LHCN-M2 (cell line): ENCODE measurements at places on chromosomes 4 and X. TPM values are rescaled to one million over a fixed set of nuclear protein-coding genes. Genes with fewer than 3 reads are reported as not detected.

GRCh38 chrX:41822892-41823291 is 98.9 kb downstream of the GPR82 start:
- no peak for DNase-seq

- peak; percentile 57 for DNase-seq
Measured at GRCh38 chr4:113760094-113760794, 1.3 kb downstream of the CAMK2D start.

DNA sequence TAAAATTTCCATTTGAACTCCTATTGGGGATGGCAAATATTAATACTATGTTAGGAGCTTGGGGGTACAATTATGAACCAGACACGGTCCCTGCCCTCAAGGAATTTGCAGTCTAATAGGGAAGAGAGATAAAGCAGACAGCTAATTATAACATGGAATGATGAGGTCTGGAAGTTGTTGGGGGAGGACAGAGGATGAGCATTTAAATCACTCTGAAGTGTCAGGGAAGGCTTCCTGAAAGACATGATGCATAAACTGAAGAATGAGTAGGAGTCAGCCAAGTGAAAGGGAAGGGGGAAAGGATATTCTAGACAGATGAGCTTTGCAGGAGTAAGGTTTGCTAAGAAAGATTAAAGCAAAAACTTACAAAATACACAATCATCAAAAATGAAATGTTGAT is 15.9 kb downstream of the PLAC1 start:
- no peak for DNase-seq

The SCML2 gene
- total RNA-seq = 4.2 and 5.6 TPM in 2 replicates
